NCI-H187 (cell line): ENCODE measurements at places on chromosomes 12 and 14.

DNA sequence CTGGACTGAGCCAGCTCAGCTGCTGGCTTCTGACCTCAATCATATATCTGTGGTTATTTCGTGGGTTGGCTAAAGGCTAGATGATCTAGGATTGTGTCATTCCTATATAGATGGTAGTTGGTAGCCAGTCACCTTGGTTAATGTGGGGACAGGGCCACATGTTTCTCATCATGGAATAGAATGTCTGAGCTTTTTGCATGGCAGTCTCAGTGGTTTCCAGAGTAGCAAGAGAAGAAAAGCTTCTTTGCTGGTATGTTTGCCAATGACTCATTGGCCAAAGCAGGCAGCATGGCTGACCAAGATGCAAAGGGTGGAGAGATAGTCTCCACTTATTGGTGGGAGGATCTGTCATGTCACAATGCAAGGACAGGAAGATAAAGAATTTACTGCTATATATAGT, 746.4 kb upstream of the FLRT2 start:
- DNase-seq = no peak

- DNase-seq = no peak
These were observed 53.5 kb upstream of the WSCD2 start for GRCh38 chr12:108075561-108075960.

DNA sequence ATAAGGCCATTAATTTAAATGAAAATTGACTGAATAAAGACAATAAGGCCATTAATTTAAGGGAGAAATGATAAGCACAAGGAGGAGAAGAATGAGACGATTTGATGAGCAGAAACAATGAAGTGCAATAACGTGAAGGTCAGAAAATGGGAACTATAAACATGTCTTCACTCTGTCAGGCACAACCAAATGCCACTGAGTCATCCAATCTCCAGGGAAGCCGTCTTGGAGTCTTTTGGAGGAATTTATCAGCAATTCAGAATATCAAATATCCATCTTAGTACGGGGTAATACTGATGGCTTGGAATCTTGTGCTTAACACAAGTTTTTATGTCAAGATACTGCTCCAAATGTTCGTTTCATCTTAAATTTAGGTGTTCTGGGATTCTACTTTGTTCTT, 159.9 kb downstream of the CAPZA3 start:
- no peak for DNase-seq

GRCh38 chr12:18908191-18908590, 170.3 kb downstream of the CAPZA3 start:
- DNase-seq = no peak

DNA sequence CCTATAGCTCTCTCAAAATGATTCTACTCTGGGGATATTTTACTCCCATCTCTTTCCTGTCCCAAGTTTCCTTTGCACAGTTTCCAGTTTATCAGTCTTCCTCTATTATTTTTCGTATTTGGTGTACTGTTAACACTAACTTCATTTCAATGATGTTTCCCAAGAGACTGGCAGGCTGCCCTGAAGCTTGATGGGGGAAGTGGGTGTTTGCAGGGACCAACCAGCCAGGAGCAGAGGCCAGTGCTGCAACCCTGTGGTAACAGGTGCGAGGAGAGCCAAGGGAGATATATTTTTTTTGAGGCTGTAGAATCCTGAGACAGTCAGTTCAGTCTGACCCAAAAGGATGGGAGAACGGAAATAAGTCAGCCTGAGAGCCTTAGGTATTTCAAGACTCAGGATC, 11.8 kb upstream of the CEBPE start:
- DNase-seq = no peak

- DNase-seq = no peak
These were observed 199.0 kb upstream of the SLC38A2 start for GRCh38 chr12:46571608-46572007.

DNA sequence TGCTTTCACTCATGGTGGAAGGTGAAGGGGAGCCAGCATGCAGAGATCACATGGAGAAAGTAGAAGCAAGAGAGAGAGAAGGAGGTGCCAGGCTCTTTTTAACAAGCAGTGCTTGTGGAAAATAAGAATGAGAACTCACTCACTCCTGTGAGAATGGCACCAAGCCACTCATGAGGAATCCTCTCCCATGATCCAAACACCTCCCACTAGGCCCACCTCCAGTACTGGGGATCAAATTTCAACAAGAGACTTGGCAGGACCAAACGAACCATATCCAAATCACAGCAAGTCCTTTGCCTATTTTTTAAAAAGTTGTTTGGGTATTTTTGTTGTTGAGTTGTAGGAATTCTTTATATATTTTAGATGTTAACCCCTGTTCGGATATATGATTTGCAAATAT, 245.9 kb upstream of the ARID2 start:
- no peak for DNase-seq

DNA sequence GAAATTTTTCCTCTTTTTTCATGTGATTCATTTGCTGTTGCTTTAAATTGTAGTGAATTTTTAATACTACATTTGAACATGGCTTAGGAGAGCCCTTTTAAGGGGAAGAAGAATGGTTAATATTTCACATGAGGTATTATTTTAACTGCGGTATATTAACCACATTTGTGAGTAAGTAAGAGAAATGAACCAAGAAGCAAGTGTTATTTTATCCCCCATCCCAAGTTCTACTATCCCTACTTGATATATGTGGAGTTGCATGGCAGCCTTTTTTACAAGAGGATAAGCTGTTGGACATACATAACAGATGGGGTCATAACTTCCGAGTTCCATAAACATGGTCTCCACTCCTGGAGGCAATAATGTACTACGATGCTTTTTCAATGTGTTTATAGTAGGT, 623.3 kb downstream of the LRFN5 start:
- DNase-seq = no peak

- DNase-seq = no peak
These were observed 426.5 kb upstream of the OR4E1 start for GRCh38 chr14:22099942-22100763.

GRCh38 chr14:79274641-79275291, 936.5 kb downstream of the DIO2 start:
- no peak for DNase-seq

- no peak for DNase-seq
These were observed 10.1 kb upstream of the TWF1 start for GRCh38 chr12:43816168-43816567.

- DNase-seq = no peak
These were observed 38.0 kb downstream of the MMAB start for GRCh38 chr12:109535231-109535862.

- DNase-seq = no peak
These were observed 25.3 kb downstream of the DDHD1 start for GRCh38 chr14:53127832-53128231.

- no peak for DNase-seq
These were observed 260.2 kb downstream of the BMP4 start for GRCh38 chr14:53696217-53696965.

- no peak for DNase-seq
These were observed 19.6 kb downstream of the FGD6 start for GRCh38 chr12:95197636-95198035.

- DNase-seq = no peak
These were observed 572 bp downstream of the EFS start for GRCh38 chr14:23364164-23365035.

- no peak for DNase-seq
These were observed 2.6 kb downstream of the GXYLT1 start for GRCh38 chr12:42141981-42142606.

DNA sequence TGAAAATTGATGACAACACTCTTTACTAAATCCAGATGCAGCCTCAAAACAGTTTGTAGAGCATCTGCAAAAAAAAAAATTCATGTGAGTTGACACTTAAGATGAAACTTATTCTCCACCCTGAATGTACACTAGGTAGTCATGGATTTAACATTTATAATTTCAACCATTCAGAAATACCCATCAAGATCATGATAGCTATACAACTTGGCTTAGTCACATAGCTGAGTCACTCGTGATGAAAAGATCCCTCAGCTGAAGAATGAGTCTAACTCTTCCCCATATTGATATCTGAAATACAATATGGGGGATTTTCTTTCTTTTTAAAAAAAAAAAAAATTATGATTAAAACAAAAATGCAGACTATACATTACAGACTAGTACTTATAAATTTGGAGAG, 104.8 kb upstream of the PLEKHG7 start:
- no peak for DNase-seq

- DNase-seq = no peak
These were observed 47.2 kb downstream of the ARMH4 start for GRCh38 chr14:58104808-58105207.

GRCh38 chr14:51620056-51620455, 31.7 kb upstream of the FRMD6 start:
- no peak for DNase-seq

DNA sequence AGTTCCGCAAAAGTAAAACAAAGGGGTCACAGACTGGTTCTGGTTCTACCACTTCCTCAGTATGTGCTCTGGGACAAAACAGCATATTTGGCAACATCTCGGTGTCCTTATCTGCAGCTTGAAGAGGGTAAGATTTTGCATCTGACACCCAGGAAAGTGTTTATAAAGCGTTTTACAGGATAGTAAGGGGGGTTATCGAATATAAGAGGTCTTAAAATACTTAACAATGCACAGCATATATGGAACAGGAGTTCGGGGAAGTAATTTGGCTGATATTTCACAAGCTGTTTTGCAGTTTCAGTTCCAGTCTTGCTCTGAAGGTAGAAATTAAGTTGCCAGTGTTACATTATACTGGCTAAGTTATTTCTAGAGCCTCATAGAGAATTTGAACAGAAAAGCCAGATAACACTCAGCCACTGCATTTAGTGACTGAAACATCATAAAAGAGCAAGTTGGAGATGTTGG, 904 bp upstream of the MAP4K5 start:
- no peak for DNase-seq

DNA sequence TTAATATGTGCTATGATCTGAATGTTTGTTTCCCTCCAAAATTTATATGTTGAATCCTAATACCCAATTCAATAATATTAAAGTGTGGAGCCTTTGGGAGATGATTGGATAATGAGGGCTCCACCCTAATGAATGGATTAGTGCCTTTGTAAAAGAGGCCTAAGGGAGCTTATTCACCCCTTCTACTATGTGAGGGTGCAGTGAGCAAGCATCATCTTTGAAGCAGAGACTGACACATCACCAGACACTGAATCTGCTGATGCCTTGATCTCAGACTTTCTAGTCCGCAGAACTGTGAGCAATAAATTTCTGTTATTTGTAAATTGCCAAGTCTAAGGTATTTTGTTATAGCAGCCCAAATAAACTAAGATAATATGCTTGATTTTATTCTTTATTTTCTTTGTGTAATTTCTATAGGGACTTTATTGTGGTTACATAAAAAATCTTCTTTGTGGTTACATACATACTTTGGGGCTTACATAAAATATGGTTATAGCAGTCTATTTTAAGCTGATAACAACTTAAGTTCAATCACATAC, 131.1 kb upstream of the SLC38A2 start:
- no peak for DNase-seq

- DNase-seq = no peak
These were observed 21.0 kb downstream of the ANKLE2 start for GRCh38 chr12:132740652-132741051.

DNA sequence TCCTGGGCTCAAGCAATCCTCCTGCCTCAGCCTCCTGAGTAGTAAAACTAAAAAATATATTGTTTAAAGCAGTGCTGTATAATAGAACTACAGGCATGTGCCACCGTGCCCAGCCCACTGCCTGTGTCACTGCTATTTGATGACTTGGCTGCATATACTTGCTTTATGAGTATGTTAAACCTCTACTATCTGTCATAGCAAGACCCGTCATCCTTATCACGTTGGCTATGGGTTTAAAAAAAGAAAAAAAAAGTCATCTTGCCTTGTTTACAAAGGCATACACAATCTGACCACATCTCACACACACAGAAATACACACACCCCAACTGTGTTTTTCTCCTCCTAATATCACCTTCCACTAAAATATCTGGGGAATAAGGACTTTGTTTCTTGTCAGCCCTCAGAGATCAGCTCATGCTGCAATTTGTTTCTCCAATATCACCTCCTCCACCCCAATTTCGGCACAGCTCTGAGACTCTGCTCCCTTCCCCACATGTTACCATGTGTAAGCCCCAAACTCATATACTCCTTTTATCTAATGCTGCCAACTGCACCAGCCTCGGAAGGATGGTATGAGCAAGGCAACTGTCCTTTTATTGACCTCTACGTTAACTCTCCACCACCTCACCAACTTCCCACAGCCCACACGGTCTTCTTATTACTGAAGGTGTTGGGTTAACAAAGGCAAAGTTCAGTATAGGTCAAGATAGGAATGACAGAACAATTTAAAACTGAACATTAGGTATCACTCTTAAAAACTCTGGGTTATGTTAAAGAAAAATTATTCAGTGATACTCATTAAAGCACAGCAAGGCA, 802 bp upstream of the TMPRSS12 start:
- DNase-seq = no peak

GRCh38 chr14:74891870-74892269, 10.2 kb downstream of the DLST start:
- no peak for DNase-seq
